IPS DF 19.7 (cell line): ENCODE measurements at places on chromosomes 4 and X.

- no peak for DNase-seq
These were observed 6.5 kb upstream of the GPR101 start for GRCh38 chrX:137040113-137040794.

DNA sequence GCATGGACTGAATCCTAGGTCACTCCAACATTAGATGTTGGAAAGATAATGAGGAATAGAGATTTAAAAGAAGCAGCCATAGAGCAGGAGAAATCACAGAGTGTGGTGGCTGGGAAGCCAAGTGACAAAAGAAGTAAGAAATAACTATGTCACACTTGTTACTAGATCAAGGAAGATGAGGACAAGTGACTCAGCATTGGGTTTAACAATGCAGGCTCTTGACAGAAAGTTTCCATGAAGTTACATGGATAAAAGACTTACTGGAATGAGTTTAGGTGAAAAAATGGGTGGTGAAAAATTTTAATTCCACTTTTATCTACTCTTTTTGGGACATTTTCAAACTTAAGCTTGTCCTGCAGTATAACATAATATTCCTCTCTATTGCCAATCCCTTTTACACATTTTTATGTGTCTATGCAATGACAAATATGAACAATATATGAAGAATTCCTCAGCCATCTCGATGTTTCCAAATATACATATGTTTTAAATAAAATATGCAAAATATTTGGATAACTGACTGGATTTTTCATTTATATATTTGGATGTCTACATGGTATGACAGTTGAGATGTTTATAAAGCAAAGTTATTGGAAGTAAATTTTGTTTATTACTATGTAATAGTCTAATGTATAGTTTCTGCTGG lies 462.6 kb downstream of the IL15 start:
- DNase-seq = no peak

DNA sequence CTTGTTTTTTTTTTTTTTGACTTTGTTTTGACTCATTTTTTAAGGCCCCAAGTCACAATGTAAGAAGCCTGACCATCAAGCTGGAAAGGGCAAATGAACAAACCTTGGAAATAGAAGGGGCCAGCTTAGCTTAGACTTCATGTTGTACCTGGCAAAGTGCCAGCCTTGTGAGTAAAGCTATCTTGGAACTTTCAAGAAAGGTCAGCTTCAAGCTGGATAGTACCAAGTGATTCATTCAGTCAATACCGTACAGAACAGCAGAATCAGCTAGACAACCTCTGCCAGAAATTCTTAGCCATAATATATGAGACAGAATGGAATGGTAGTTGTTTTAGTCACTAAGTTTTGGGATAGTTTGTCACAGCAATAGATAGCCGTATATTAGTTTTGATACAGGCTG lies 1492.2 kb upstream of the TENM3 start:
- DNase-seq = no peak

DNA sequence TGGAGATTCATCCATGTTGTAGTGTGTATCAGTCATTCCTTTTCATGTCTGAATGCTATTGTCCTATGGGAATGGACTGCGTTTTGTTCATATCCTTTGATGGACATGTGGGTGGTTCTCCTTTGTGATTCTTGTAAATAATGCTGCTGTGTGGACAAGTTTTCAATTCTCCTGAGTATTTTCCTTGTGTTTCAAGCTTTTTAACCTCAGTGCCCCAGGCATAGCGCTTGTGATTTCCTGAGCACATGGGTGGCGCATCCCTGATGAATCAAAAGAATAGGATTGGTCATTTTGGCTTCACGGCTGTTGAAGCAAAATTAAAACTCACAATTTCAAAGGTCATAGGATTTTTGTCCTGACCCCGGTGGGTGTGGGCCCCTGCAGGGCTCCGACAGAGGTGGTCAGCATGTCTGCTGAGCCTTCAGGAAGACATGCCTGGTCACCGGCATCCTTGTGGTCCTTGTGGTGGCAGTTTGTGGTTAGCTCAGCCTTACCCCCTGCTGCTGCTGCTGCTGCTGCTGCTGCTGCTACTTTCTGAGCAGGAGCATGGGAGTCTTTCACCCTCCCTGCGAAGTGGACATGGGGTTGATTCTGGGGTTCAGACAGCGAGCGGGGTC lies 30.0 kb downstream of the SHROOM2 start:
- no peak for DNase-seq

DNA sequence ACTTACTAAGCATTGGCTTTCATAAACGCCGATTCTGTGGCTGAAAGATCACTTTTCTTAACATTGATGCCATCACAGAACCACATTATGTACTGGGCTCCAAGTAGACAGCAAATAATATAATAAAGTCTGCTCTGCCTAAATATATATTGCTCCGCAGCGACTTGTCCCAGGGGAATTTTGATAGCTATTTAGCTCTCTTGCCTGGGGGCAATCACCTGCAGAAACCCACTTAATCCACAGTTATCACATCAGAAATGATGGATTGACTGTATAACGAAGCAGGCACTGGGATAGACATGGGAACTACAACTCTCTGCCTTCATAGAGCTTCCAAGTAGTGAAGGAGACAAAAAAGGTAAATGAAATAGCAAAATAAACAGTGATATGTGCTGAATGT lies 48.0 kb upstream of the MYOZ2 start:
- DNase-seq = no peak

DNA sequence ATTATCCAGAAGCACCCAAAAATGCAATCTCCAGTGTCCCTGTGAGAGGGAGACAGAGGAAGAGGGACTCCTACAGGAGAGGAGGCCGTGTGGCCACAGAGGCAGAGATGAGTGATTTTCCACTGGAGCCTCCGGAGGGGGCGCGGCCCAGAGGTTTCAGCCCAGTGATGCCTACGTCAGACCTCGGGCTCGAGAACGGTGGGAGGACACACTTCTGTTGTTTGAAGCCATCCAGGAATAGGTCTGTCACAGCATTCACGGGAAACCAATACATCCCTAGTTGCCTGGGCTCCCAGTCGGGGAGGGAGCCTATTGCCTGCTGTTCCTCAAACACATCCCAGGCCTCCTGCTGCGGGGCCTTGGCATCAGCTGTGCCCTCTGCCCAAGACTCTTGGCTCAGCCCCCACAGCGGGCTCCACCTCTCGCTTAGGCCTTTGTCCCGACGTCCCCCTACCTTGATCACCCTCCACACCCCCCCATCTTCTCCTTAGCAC lies 39.2 kb upstream of the HMX1 start:
- DNase-seq = no peak
